ENCODE measurements at places on chromosomes 1 and 21.
A peak's percentile ranks its signal among the peaks of the same experiment; 100 is the strongest.

GRCh38 chr1:50858761-50859160, 101.3 kb downstream of the FAF1 start:
- DNase-seq, result no peak

DNA sequence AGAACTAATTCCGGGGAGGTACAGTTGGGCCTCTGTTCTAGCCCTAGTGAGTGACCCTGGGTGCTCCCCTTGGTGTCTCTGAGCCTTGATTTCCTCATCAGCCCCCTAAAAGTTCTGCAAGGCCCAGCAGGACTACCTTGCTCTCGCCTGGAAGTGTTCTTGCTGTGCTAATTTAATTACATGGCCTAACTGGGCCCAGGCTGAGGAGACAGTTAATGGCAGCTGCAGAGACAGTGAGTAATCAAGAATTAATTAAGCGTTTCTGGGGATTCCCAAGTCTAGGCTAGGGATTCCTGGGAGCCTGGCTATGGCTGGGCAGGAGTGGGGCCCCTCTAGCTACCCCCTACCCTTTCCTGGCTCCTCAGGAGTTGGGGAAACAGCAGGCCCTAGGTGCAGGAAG, 24.7 kb upstream of the DMBX1 start:
- DNase-seq, result no peak

DNA sequence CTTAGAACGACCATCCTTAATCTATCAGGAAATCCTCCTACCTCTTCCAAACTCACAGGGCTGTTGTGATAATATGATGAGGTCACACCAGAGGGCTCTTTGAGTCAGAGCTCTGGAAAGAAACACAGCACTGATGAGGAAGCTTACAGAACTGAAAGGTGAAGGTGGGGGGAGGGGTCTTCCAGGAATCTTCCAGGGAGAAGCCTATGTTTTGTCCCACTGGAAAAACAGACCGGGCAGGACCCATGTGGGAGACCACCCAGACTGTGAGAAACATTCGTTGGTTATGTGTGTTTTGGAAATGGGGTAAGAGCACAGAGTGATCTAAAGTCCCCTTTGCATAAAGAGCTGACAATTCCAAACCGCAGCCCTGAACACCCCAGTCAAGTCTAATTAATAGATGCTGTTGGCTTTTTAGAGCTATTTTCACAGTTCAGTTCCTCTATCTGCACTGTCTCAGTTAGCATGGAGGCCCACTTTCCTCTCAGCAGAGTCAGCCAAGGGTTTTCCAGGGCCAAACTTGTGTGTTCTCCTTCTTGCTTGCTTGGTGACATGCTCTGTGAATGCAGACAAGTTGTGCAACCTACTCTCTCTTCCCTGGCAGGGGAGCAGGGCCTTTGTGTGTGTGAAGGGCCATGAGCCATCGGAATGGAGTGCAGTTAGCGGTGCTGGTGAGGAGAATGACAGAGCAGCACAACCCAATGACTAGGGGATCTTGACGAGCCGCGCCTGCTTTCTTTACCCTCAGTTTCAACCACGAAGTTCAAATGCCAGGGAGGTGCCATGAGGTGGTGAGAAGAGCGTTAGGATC, 12.3 kb downstream of the PHLDA3 start:
- no peak for DNase-seq

- no peak for DNase-seq
These were observed 359.2 kb upstream of the PKN2 start for GRCh38 chr1:88324899-88325298.

DNA sequence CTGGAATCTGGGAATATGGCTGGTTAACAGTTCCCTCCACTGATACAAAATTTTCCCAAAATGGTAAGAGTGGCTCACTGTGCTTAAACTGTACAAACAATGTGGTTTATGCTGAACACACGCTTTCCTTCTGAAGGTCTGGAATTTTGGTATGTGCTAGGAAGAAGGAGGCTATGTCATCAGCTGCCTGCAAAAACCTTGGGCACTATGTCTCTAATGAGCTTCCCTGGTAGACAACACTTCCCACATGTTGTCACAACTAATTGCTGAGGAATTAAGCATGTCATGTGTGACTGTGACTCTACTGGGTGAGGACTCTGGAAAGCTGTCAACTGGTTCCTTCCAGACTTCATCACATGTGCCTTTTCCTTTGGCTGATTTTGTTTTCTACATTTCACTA, 29.2 kb downstream of the IPP start:
- DNase-seq, result no peak

- DNase-seq, result no peak
These were observed 47.2 kb downstream of the C1orf21 start for GRCh38 chr1:184433956-184434502.

GRCh38 chr1:197307551-197307950, 39.5 kb downstream of the CRB1 start:
- no peak for DNase-seq

DNA sequence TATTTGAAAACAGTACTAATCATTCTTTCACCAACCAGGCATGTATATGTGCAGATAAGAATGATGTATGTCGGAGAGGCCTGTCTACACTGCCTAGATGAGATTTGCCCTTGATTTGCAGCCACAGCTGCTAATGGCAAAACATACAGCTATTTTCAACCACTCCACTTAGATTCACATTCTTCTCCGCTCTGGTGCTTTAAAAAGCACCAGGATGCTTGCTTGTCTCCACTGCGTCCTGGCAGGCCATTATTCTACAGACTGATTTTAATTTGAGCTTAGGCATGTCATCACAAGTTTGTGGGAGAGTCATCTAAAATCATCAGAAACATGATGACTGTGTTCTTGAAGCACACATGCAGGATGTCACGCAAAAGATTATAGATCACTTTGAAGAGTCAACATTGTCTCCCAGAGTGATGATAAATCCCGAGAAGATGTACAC, 119.0 kb upstream of the NRIP1 start:
- no peak for DNase-seq

- DNase-seq, result peak; percentile 75
These were observed at the start of gene ATP1B1 for GRCh38 chr1:169106095-169106920. TSS of gene ATP1B1 (plus strand) at chr1:169106690. CDS start at chr1:169106830, 140 bp downstream.

GRCh38 chr21:41957991-41958766, 4.4 kb upstream of the C2CD2 start:
- DNase-seq, result no peak

- no peak for DNase-seq
These were observed 466 bp downstream of the VPS26C start for GRCh38 chr21:37266515-37267221.

DNA sequence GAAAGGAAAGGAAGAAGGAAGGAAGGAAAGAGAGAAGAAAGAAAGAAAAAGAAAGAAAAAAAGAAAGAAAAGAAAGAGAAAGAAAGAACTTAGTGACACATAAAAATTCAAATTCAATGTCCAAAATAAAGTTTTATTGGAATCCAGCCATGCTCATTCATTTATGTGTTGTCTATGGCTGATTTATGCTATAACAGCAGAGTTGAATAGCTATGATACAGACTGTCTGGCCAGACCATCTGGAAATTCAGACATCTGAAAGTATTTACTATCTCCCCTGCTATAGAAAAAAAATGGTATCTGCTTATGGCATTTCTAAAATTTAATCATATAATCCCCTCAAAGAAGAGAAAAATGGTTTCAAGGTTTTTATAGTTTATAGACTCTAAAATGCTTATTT, 79.4 kb upstream of the RRP15 start:
- DNase-seq, result no peak

- DNase-seq, result no peak
These were observed 740 bp downstream of the DSTYK start for GRCh38 chr1:205210756-205211168.

- no peak for DNase-seq
These were observed 387.8 kb upstream of the LYPLAL1 start for GRCh38 chr1:218785928-218786327.

GRCh38 chr1:244163861-244164510, 112.9 kb downstream of the ZBTB18 start:
- no peak for DNase-seq

DNA sequence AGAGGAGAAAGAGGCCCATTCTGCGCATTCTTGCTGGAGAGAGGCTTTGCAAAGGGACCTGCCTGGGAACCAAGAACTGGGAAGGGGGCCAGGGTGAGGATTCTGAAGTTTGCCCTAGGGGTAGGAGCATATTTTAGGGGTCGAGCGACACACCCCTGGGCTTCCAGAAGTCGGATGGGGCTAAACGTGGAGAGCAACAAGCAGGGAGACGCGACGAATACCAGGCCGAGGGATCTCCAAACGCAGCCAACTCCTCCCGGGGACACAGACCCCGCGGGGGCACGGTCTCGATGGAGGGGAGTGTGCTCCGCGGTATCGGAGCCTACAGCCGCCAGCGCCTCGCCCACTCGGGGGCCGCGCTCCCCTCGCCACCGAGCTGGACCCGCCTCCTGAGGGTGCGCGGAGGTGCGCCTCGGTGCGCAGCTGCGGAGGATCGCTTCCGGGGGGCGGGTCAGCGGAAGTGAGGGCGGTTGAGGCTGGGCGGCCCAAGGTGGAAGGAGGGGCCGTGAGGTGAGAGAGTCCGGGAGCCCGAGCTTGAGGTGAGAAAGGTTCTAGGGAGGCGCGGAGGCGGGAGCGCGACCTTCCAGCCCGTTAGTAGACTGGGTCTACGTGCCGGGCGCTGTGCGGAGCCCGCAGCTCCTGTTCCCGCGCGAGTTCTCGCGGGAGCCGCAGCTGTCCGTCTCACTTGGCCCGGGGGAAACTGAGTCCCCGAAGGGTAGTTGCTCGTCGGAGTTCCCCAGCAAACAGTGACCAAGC, at the start of gene MTFR1L:
Gene MTFR1L (plus strand): TSS at position 464 of the 756 bp plus-strand sequence. CDS start 3,151 bp downstream, outside the sequence.
- DNase-seq, result peak; percentile 92

DNA sequence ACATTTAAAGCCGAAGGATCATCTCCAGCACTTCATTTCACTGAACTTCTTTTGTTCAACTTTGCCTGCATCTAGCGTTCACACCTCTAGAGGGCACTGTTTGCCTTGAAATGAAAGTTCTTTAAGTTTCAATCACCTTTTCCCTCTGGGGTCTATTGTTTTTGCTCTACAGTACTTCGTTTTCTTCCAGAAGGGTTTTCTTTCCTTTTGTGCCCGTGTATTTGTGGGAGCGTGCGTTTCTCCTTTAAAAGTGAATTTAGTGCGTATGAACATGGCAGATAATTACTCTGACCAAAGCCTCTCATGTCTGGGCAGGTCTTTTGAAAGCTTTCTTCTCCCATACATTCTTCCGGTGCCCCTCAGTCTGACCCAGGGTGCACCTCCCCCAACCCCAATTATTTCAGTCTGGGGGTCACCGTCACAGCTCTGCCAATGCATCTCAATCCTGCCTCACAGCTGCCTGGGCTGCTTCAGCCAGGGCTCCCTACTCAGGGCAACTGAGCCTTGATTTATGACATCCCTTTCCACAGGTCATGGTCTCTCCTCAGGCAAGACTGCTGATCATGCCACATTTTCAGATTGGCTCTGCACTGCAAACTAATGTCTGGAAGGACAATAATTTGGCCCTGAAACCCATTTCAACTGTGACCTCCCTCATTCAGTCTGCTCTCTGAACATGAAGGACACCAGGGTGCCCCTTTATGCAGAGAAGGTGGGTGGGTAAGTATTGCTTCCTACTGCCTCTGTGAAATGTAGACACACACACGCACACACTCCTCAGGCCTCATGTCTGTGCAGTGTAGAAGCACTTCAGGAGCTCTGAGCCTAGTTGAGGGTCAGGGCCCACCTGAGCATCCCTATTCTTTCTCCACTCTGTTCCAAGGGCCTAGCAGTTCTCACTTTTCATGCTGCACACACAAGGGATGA, 88.6 kb downstream of the NUF2 start:
- peak; percentile 7 for DNase-seq

GRCh38 chr1:212070720-212071302, 35.3 kb downstream of the DTL start:
- DNase-seq, result no peak

GRCh38 chr21:39616211-39616772, 3.6 kb downstream of the B3GALT5 start:
- no peak for DNase-seq

DNA sequence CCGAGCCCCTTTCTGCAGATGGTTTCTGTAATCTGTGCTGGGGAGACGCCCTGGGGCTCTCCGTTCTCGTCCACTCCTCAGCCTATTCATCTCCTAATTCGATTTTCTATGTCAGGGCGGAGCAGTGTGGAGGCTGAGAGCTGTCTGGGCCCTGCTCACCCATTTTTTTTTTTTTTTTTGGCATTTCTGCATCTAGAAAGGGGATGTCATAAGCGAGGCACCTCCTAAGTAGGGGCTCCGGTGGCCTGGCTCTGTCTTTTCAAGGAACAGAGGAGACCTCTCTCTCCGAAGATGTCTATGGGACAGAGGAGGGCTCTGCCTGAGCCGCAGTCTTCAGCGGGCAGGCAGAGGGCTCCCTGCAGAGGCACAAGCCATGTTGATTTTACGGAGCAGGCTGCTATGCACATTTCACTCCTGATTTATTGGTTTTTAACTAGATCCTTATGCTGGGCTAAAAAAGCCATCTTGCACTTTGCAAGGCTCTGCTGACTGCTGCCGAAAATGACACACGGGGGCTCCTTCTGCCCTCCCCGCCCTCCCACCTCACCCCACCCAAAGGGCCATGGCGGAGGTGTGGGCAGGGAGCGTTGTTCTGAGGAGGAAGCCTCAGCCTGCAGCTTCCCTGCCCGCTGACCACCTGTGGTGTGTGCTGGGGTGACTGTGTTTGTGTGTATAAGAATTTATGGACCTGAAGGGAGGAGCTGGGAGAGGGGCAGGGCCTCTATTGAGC, 71.0 kb downstream of the FOXD2 start:
- no peak for DNase-seq

GRCh38 chr1:63601463-63601862, 8.3 kb downstream of the PGM1 start:
- no peak for DNase-seq

GRCh38 chr21:35366394-35367080, 317.4 kb upstream of the RUNX1 start:
- DNase-seq, result no peak

DNA sequence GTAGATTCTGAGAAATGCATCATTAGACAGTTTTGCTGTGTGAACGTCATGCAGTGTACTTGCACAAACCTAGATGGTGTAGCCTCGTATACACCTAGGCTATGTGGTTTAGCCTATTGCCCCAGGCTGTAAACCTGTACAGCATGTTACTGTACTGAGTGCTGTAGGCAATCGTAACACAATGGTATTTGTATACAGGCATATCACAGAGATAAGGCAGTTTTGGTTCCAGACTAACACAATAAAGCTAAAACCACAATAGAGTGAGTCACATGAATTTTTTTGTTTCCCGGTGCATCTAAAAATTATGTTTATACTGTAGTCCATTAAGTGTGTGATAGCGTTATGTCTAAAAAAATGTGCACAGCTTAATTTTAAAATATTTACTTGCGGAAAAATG, 6.9 kb downstream of the IL10RB start:
- no peak for DNase-seq

- no peak for DNase-seq
These were observed 52.6 kb upstream of the EPS8L3 start for GRCh38 chr1:109816175-109816811.

GRCh38 chr1:38120552-38121230, 74.1 kb upstream of the POU3F1 start:
- no peak for DNase-seq

- no peak for DNase-seq
These were observed 26.3 kb upstream of the CD34 start for GRCh38 chr1:207937204-207937603.
